Naive thymus-derived CD4-positive, alpha-beta T cell (primary cell): ENCODE measurements at places on chromosomes 6 and 20.
A peak's percentile ranks its signal among the peaks of the same experiment; 100 is the strongest.

DNA sequence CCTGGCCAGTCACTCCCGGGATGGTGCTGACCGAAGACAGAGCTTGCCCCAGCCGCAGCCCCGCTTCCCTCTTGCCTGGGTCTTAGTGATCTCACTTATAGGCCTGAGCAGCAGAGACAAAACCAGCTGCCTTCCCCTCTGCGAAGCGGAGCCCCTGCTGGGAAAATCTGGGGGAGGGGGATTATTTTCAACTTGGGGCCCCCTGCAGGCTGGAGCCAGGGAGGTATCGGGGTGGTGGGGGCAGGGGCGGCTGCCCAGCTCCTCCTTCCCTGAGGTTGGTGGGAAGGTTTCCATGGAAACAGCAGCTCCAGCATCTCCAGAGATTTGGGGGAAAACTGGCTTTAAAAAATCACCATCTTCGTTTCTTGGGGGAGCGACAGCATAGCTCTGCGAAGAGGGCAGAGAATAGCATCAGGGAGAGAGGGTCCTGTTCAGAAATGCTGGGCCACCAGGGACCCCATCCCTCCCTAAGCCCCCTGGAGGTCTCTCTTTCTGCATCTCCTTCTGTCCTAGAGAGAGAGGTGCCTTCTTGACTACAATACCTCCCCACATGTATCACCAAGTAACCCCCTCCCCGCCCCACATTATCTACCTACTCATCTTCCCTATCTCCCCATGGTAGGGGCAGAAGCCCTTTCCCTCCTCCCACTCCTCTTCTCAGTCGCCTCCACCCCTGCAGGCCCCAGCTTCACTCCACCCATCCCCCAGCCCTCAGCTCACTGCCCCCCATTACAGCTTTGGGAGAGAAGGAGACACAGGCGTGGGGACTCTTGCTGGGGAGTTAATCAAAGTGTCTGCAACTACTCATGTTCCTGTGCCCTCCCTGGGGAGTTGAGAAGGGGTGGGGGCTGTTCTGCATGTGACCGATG, 88.4 kb upstream of the CCDC167 start:
- no peak for DNase-seq

DNA sequence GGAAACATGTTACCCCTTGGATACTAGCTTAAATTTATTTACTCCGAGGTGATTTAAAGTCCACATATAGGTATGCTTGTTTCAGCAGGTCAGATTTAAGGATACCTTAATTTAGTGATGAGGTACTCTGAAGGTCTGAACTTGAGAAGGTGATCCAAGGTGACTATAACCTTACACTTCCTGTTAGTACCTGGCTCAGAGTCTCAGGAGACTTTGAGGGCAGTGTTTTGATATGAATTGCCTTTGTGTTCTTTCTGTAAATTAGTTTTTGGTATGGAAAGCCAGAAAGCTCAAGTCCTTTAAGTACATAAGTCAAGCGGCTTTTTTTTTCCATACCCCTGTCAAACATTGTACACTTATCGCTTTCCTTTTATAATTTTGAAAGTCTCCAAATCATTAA, 489.0 kb downstream of the CDKAL1 start:
- no peak for DNase-seq

GRCh38 chr6:3259491-3259958, 778 bp downstream of the PSMG4 start:
- DNase-seq = peak; percentile 45

DNA sequence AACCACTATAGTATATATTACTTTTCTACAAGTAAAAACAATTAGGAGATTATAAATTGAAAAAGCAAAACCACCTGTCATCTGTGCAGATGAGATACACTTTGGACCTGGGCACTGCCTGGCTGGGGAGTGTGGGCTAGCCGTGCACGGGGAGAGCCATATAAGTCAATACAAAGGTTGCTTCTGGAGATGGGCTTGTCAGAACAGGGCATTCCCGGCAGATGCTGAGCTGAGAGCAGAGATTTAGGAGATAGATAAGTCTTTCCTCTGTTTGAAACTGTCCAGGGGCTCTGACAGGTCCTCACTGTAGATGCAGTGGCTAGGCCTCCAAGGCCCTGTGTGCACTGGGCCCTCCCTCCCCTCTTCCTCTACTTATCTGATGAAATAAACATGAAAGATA, 34.5 kb downstream of the CD164 start:
- DNase-seq = no peak

DNA sequence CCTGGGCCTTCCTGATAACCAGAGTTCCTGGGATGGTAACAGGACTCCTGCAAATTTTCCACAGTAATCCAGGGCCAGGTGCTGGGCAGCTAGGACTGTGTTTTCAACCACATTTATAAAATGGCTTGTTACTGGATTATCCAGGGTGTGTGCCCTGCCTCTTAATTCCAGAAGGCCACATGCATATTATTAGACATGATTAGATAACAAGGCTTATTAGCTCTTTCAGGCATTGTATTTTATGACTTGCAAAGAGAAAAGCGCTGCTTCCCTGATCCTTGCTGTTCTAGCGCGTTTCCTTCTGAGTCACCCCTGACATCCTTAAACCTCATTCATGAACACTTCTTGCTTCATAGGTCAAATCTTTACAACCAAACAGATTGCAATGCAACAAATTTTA, 208.6 kb downstream of the UST start:
- no peak for DNase-seq

GRCh38 chr20:37384683-37385174, 38.8 kb downstream of the SRC start:
- peak; percentile 57 for DNase-seq
